Myocyte (in vitro differentiated cells): ENCODE measurements at places on chromosomes 1 and 21. TPM values are rescaled to one million over a fixed set of nuclear protein-coding genes. Genes with fewer than 3 reads are reported as not detected.

Gene PDXK
- 55.6 and 87.0 TPM in 2 replicates for total RNA-seq

DNA sequence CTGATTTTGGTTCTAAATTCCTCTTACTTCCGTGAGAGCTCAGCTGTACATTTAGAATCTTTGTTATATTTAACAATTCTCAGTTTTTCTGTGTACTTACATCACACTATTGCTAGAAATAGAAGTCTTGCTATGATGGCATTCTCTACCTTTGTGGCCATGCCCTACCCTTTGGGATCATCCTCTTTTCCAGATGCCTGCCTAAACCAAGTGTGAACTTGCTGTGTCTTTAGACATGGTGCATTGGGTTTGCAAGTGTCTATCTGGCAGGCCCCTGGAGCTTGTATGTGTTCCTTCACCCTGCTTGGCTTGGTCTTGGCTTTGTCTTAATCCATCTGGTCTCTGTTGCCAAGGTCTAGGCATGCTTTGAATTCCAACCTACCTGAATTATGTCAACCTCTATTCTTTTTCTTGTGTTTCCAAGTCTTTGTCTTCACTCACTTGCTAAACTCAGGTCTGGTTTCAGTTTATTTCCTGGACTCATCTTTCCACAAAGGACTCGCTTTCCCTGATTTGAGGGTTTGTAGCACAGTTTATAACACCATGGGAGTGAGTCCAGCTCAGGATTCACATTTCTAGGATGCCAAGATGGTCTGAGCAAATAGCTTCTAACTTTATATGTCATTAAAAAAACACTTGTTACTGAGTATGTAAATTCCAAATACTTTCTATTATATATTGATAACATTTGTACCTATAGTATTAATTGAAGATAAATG is 20.6 kb upstream of the APOBEC4 start:
- DNase-seq = no peak

- no peak for DNase-seq
Observed at GRCh38 chr1:226166341-226166740, 20.2 kb downstream of the ACBD3 start.

DNA sequence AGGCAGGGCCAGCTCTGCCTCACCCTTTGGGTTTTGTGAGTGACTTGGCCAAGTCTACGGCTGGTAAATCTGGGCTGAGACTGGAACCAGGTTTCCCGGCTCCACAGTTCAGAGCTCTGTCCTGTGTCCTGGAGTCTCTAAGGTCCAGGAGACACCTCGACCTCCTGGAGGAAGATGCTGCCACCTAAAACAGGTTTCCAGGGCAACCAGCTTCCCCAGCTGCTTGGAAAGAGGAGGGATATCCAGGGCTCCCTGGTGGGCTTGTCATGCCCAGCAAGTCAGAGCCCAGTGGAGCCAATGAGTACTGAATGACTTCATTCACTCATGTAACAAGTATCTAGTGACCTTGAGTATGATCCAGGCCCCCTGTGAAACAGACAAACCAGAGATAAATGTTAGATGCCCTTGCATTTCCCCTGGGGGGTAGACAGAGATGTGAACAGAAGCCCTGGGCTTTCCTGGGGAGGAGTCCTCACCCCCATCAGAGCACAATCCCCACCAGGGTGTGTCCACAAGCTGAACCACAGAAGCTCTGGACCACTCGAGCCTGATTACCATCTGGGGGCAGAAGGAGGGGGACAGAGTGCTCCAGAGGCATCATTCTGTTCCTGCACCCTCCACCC is 181.2 kb upstream of the RAB4A start:
- no peak for DNase-seq

- DNase-seq = no peak
Observed at GRCh38 chr1:82337635-82338034, 536.9 kb downstream of the ADGRL2 start.
